ENCODE measurements at places on chromosomes 4 and X.

DNA sequence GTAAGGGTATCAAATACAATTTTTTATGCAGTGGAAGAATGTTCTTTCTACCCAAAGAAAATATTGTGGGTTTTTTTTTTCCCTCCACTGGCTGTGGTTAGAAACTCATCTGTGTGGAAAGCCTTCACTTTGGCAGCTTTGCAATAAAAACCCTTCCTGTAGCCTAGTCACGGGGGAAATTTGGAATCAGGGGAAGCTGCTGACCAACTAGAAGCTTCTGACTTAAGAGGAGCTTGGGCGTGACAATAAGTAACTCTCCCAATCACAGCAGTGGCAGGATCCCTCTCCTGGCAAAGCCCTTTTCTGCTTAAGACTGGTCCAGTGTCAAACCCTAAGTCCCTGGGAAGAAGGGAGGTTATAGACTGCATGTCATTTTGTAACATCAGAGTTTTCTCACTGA, 87.9 kb downstream of the LRRC66 start:
- no peak for DNase-seq

DNA sequence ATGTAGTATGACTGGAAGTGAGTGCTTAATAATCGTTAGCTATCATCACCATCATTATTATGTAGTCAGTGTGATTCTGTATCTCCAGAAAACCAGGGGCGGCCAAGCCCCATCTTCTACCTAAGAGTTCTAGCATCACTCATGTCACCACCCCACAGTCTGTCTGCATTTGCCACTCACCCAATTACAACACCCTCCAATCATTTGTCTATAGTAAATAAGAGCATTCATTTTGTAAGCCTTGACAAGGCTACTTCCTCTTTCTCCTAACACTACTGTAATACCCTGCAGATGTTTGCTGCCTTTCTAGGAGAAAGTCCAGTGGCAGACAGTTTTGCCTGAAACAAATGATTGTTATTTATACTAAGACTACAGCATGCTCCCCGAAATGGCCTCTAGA, 15.8 kb upstream of the IL21 start:
- no peak for DNase-seq

DNA sequence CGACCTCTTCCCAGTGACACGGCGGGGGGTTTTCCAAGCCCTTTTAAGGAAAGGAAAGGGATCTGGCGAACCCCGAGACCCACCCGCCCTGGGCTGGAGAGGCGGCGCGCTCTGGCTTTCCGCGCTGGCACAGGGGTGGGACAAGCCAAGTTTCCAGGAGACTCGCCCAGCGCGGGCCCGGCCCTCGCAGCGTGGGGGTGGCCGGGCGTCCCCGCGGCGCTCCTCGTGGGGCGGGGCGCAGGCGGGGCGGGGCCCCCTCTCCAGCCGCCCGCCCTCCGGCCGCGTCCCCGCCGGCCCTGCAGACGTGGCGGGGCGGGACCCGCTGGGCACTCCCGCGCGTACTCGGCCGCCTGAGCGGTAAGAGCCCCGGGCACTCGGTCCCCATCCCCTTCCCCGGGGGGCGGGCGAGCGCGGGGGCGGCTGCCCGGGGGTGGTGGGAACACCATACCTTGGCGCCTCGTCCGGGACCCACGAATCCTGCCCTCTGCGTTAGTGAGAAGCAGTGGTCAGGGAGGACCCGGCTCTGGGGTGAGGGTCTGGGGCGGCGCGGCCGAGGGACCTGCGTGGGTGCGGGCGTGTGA, at the start of gene FAM114A1:
Gene FAM114A1, plus strand, starts transcription at position 329 of the 581 bp plus-strand sequence. CDS start 10,273 bp downstream, outside the sequence.
- DNase-seq = no peak

GRCh38 chr4:188439641-188440311, 300.5 kb downstream of the TRIML1 start:
- DNase-seq = no peak

DNA sequence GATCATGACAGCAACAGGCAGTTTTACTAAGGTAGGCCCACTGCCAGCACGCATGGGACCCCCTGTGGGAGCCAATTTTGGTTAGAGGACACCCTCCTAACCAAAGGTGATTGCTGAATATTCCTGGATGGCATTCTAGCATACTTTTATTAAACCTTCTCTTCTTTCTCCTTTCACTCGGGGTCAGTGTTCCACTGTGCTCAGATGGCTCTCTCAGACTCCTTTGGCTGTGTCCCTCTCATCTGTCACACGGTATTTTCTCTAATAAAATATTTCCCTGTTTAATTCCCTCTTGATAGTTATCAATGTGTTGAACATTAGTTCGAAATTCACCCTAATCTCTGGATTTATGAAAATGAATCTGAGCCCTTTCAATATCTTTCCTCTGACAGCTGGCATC, 1315.3 kb downstream of the FSTL5 start:
- DNase-seq = no peak

DNA sequence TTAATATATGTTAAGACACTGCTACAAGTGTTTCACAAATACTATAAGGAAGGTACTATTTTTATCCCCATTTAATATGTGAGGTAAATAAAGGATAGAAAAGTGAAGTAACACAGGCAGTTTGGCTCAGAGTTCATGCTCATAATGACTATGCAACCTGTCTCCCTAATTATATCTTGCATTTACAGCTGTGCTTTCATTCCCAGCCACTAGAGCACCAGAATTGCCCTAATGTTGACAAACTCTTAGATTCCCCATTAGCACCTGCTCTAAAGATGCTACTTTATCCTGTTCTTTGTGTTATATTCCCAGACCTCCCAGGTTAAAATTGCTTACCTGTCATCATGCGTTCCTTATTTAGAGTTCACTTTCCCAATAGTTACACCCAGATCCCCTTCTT, 833.6 kb downstream of the CCSER1 start:
- DNase-seq = no peak

GRCh38 chr4:119027811-119028210, 107.8 kb upstream of the MYOZ2 start:
- no peak for DNase-seq

DNA sequence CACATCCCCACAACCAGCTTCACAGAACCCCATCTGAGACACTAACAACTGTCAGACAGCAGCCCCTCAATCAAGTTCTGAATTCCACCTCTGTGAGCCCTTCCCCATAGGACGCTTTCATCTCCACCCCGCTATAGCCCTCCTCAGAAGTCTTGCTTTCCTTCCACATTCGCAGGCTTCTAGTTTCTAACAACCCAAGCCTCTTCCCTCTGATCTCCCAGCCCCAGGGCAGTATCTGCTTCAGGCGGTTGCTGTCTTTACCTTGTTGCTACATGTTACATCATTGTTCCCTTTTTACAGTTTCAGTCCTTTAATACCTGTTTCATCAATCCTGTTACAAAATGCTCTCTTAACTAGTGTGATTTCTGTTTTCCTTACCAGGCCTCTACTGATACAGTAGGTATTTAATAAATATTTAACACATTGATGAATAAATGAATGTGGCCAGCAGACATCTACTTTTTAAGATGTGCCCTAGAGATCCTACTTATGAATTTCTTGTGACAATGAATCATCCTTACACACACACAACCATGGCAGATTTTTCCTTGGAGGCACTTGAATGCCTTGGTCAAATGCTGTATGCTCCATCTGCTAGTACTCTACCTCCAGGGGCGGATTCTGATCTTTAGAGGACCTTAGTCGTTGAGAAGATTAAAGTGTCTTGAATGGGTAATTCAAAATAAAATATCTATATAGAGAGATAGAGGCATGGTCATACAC, 164.7 kb upstream of the SLIT2 start:
- no peak for DNase-seq

DNA sequence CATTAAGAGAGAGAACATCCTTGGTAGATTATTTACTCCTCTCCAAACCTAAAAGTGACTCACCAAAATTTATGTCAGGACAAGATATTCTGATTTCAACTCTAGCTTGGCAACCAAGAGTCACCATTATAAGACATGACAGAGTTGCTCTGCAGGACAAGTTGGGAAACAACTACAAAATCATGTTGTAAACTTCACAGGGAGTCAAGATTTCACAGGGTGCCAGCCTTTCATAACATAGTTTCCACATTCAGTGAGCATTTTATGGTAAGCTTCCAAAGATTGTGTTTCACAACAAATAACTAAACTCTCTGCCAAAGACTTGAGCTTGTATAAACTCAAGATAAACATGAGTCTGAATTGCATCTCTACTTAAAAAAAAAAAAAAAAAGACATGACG, 121.0 kb upstream of the DIAPH2 start:
- no peak for DNase-seq

- no peak for DNase-seq
These were observed 1898.4 kb downstream of the STIM2 start for GRCh38 chr4:28759064-28759463.

DNA sequence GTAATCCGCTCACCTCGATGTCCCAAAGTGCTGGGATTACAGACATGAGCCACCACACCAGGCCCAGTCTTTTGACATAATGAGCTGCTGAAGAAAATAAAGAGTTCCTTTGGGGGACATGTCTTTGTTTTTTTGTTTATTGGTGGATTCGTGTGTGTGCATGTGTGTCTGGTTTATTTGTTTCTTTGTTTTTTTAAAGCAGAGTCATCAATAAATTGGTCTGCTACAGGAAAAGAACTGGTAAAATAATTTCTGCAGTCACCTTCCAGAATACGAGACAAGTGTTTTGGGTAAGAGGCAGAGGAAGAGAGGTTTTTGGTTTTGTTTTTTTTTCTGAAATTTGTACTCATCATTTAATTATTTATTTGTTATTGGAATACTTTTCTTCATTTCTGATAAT, 51.5 kb upstream of the PPP3CA start:
- no peak for DNase-seq

- no peak for DNase-seq
These were observed 431.8 kb downstream of the KCTD8 start for GRCh38 chr4:44016570-44017421.

DNA sequence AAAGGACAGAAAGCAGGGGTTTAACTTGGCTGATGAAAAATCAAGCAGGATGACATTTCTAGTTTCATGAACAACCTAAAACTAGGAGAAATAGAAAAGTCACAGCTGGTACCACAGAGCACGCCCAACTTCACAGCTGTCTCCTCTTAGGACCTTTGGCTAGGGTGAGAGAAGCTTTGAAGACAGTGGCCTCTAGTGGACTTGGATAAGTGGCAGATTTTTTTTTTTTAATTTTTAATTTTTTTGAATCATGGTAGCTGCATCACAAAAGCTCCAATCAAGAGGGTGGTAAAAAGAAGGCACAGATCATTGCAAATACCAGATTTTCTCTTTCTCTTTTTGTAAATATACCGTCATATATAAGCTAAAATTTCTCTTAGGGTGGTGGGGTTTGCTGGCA, 20.2 kb upstream of the MAP3K15 start:
- no peak for DNase-seq

DNA sequence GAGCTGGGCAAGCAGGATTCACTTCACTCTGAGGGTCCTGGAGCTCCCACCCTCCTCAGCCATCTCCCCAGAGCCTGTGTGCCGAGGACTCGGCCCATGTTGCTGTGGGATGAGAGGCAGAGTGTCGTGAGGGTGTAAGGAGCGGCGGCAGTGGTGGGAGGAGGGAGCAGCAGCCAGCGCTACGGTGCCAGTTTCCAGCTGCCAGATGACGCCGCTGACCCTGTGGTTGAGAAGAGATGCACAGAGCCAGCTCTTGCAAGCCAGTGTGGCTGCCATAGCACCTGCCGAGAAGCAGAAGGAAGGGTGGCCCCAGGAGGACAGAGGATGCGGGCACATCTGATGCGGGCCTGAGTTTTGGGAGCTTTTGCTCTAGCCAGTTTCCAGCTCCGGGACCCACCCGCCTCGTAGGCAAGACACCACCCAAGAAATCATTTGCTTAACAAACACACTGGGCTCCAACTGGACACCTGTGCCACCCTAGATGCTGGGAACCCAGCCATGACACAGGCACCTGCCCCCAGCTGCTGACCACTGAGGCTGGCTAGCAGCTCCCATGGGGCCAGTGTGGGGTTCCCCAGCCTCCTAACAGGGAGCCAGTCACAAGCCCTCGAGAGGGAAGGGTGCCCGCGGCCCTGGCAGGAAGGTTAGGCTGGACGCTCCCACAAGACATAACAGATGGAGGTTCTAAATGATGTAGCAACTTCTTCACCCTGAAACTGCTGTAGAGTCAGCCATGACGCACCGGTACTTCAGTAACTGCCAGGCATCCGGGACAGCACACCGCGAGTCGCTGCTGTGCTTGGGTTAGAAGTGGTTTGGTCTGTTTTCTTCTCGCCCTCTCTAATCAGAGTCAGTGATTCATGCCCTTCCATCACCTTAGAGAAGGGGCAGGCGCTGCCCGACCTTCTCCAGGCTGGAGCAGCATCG, 8.9 kb downstream of the MSANTD1 start:
- peak; percentile 3 for DNase-seq

DNA sequence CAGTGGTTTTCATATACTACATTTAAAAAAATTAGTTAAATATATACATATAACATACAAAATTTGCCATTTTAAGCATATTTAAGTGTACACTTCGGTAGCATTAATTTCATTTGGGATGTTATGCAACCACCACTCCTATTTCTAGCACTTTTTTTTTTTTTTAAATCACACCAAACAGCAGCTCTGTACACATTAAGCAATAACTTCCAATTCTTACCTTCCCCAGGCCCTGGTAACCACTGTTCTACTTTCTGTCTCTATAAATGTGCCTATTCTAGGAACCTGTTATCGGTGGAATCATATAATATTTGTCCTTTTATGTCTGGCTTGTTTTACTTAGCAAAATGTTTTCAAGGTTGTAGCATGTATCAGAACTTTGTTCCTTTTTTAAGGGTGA, 39.1 kb downstream of the TMEM164 start:
- DNase-seq = no peak

DNA sequence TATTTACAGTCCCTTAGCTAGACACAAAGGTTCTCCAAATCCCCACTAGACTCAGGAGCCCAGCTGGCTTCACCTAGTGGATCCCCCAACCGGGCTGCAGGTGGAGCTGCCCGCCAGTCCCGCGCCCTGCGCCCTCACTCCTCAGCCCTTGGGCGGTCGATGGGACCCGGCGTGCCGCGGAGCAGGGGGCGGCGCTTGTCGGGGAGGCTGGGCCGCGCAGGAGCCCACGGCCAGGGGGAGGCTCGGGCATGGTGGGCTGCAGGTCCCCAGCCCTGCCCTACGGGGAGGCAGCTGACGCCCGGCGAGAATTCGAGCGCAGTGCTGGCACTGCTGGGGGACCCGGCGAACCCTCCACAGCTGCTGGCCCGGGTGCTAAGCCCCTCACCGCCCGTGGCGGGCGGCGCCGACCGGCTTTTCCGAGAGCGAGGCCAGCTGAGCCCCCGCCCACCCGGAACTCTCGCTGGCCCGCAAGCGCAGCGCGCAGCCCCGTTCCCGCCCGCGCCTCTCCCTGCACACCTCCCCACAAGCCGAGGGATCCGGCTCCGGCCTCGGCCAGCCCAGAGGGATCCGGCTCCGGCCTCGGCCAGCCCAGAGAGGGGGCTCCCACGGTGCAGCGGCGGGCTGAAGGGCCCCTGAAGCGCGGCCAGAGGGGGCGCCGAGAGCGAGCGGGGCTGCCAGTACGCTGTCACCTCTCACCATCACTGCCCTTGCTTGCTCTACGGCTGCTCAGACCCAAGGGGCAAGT, 39.4 kb downstream of the WFS1 start:
- DNase-seq = peak; percentile 15

DNA sequence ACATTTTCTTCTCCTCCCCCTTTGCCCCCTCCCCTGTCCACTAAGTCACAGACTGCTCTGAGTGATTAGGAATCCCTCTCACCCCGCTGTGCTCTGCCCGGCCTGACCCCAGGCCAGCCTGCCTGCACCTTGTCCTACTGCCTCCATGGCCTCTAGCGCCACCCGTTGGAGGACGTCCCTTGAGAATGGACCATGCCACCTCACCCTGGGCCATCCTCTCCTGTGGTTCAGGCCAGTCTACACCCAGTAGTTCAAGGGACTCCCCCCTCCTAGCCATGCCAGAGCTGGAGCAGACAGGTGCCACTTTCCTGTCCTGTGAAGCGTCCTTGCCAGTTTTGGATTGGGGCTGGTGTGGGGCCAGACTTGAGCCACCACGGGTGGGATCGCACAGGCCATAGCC, 9.7 kb upstream of the IRAK1 start:
- DNase-seq = peak; percentile 28

- no peak for DNase-seq
These were observed 52.8 kb upstream of the CLDN24 start for GRCh38 chr4:183374950-183375555.
